H9 (cell line): ENCODE measurements at places on chromosomes 7 and 10. TPM values are rescaled to one million over a fixed set of nuclear protein-coding genes. Genes with fewer than 3 reads are reported as not detected.
A peak's percentile ranks its signal among the peaks of the same experiment; 100 is the strongest.

Gene H2AZ2
- 208 TPM in 2 replicates for total RNA-seq

Gene CADPS2
- 7.1 and 8.1 TPM in 2 replicates for total RNA-seq

Gene PITX3
- total RNA-seq, result not detected in 2 replicates

Gene KCP
- total RNA-seq, result 4.8 and 5.3 TPM in 2 replicates

Gene ZNF804B
- not detected in 2 replicates for total RNA-seq

Gene SEMA3C
- 1.4 and 1.6 TPM in 2 replicates for total RNA-seq

Gene LRRC18
- total RNA-seq, result not detected in 2 replicates

Gene PRR15
- total RNA-seq, result 15.1 and 15.5 TPM in 2 replicates

Gene WNT16
- not detected in 2 replicates for total RNA-seq

Gene SLC18A3
- not detected in 2 replicates for total RNA-seq

Gene OPALIN
- total RNA-seq, result not detected in 2 replicates

Gene ITGA8
- not detected in 2 replicates for total RNA-seq

Gene C10orf53
- not detected in 2 replicates for total RNA-seq

GRCh38 chr7:46024263-46024916, 103.3 kb upstream of the IGFBP3 start:
- H3K4me1 ChIP-seq, result no peaks in the 10 kb centered on the region
- no peak for DNase-seq
- H3K36me3 ChIP-seq, result no peaks in the 10 kb centered on the region
- no peaks in the 10 kb centered on the region for H3K27me3 ChIP-seq
- no peak overlapping the region for H3K4me3 ChIP-seq

- H3K27me3 ChIP-seq, result no peaks in the 10 kb centered on the region
- H3K36me3 ChIP-seq, result no peaks in the 10 kb centered on the region
- H3K4me3 ChIP-seq, result no peak overlapping the region
- no peak for DNase-seq
Observed at GRCh38 chr10:78285226-78285625, 251.6 kb downstream of the RPS24 start.

GRCh38 chr10:48520184-48520506, 84.7 kb downstream of the ARHGAP22 start:
- H3K36me3 ChIP-seq, result peaks cover 9% of the 10 kb centered on the region
- H3K27me3 ChIP-seq, result no peaks in the 10 kb centered on the region
- no peak overlapping the region for H3K4me3 ChIP-seq
- H3K27ac ChIP-seq, result no peak overlapping the region

GRCh38 chr7:78062214-78062613, 263.6 kb downstream of the PHTF2 start:
- H3K27me3 ChIP-seq, result no peaks in the 10 kb centered on the region
- H3K4me1 ChIP-seq, result no peaks in the 10 kb centered on the region
- no peak for DNase-seq
- no peak overlapping the region for H3K27ac ChIP-seq
- no peaks in the 10 kb centered on the region for H3K36me3 ChIP-seq
- no peak overlapping the region for H3K4me3 ChIP-seq

GRCh38 chr7:95004618-95005247, 97.3 kb downstream of the PPP1R9A start:
- DNase-seq, result no peak
- no peaks in the 10 kb centered on the region for H3K27me3 ChIP-seq
- H3K4me3 ChIP-seq, result no peak overlapping the region
- H3K27ac ChIP-seq, result no peak overlapping the region

DNA sequence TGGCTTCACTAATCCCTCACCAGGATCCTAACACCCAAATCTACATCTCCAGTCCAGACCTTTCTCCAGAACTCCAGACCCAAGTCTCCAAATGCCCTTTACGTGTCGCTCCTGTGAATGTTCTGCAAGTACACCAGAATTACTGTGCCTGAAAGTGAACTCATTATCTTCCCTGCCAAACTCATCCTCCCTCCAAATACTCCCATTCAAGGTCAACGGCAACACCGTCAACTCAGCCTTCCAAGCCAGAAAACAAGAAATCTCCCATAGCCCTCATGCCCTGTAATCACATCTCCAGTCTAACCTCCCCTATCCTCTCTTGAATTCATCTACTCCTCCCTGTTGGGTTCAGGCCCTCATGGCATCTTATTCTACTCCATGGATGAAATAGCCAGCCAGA, 12.3 kb downstream of the CREB3L2 start:
- peaks cover 14% of the 10 kb centered on the region; the same call in 1 of the 2 replicates for H3K4me1 ChIP-seq
- no peaks in the 10 kb centered on the region for H3K27me3 ChIP-seq
- peaks cover 6% of the 10 kb centered on the region for H3K36me3 ChIP-seq
- DNase-seq, result no peak
- H3K27ac ChIP-seq, result no peak overlapping the region

GRCh38 chr7:74289659-74290552, 699 bp downstream of the CLIP2 start:
- H3K4me3 ChIP-seq, result peak overlapping the region; percentile 76
- H3K4me1 ChIP-seq, result peaks cover 7% of the 10 kb centered on the region; the same call in 1 of the 2 replicates
- H3K36me3 ChIP-seq, result no peaks in the 10 kb centered on the region
- H3K27ac ChIP-seq, result no peak overlapping the region
- no peak for DNase-seq

DNA sequence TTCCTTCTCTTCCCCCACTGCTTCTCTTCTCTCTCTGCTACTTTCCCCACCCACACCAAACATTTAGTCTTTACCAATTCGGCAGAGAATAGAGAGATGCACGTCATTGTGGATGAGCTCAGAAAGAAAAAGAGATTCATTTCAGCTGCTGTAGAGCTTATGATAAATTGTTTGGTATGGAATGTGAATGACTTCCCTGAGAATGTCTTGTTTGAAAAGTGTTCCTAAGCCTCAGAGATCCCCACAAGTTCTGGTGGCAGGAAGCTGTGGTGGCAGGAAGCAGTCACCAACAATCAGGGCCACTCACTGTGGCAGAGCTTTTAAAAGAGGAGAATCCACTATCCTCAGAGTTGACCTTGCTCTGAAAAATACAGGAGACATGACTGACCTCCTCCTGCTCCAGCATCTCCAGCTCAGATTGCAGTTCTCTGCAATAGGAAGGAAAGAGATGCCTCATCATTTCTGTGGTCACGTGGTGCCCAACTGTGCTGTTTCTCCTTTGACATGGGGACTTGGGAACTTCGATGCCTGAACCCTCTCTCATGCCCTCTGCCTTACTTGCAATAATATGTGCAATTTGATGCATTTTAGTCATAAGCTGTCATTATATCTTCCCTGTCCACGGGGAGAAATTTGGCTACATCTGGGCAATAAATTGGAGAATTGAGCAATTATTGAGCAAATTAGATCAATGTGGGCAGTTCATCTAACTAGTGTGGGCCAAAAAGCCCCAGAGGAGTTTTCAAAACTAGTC, 76.5 kb downstream of the BMPER start:
- no peaks in the 10 kb centered on the region for H3K27me3 ChIP-seq
- DNase-seq, result no peak
- no peak overlapping the region for H3K4me3 ChIP-seq
- H3K36me3 ChIP-seq, result no peaks in the 10 kb centered on the region

GRCh38 chr10:13193637-13194036, 32.3 kb downstream of the MCM10 start:
- H3K27me3 ChIP-seq, result no peaks in the 10 kb centered on the region
- H3K27ac ChIP-seq, result no peak overlapping the region
- H3K4me1 ChIP-seq, result no peaks in the 10 kb centered on the region
- no peak for DNase-seq
- H3K36me3 ChIP-seq, result peaks cover 90% of the 10 kb centered on the region

GRCh38 chr10:110510086-110510485, 12.4 kb downstream of the DUSP5 start:
- DNase-seq, result no peak
- H3K4me3 ChIP-seq, result no peak overlapping the region
- H3K4me1 ChIP-seq, result no peaks in the 10 kb centered on the region
- H3K27ac ChIP-seq, result no peak overlapping the region
- H3K36me3 ChIP-seq, result peaks cover 27% of the 10 kb centered on the region

GRCh38 chr10:23897861-23898260, 311.1 kb upstream of the KIAA1217 start:
- no peak for DNase-seq
- H3K4me1 ChIP-seq, result no peaks in the 10 kb centered on the region
- H3K4me3 ChIP-seq, result no peak overlapping the region
- H3K27ac ChIP-seq, result no peak overlapping the region
- H3K36me3 ChIP-seq, result no peaks in the 10 kb centered on the region
- no peaks in the 10 kb centered on the region for H3K27me3 ChIP-seq

DNA sequence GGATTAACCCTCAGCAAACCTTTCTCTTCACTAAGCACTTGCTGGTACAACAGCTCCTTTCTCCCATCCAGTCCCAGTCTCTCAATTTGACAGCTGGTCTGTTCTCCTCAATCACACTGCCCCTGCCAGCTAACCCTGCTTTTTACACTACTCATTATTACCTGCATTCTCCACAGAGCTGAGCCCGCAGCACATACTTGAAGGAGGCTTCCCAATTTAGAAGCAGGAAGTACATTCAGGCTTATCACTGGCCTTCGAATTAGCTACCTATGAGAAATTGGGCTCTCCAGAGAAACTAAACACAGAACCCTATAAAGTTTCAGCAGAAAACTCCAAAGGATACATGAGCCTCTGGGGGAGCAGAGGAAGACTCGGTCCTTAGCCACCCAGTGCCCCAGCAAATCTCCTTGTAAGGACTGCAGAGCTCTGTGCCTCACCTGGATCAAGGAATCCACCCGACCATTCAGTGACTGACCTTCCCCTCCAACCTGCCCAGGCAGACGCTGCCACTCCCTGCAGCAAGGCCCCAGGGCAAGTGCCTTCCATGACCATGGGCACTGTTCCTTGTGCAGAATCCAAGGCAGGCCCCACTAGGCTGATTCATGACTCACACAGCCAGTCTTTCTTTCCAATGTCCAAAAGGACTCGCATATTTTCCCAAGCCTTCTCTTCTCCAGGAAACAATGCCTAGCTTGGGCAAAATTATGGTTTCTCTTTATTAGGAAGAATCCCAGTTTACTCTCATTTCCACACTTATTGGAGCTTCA, 68.0 kb downstream of the VOPP1 start:
- no peaks in the 10 kb centered on the region for H3K4me1 ChIP-seq
- H3K36me3 ChIP-seq, result peaks cover 3% of the 10 kb centered on the region; the same call in 2 of the 3 replicates
- H3K4me3 ChIP-seq, result no peak overlapping the region
- no peak overlapping the region for H3K27ac ChIP-seq
- no peak for DNase-seq

GRCh38 chr10:15123749-15124184, 26.6 kb downstream of the RPP38 start:
- DNase-seq, result no peak
- H3K4me3 ChIP-seq, result no peak overlapping the region
- peaks cover 29% of the 10 kb centered on the region for H3K36me3 ChIP-seq
- H3K4me1 ChIP-seq, result no peaks in the 10 kb centered on the region
- H3K27ac ChIP-seq, result no peak overlapping the region

GRCh38 chr7:18177815-18178660, 150.4 kb upstream of the PRPS1L1 start:
- no peak overlapping the region for H3K27ac ChIP-seq
- H3K4me1 ChIP-seq, result no peaks in the 10 kb centered on the region
- no peaks in the 10 kb centered on the region for H3K36me3 ChIP-seq
- H3K4me3 ChIP-seq, result no peak overlapping the region
- H3K27me3 ChIP-seq, result no peaks in the 10 kb centered on the region
- no peak for DNase-seq

GRCh38 chr10:99279626-99280111, 44.0 kb upstream of the HPSE2 start:
- H3K36me3 ChIP-seq, result 0 out of 2 replicates have a peak, but pooled peaks cover 6% of the 10 kb centered on the region
- no peak overlapping the region for H3K4me3 ChIP-seq
- no peak overlapping the region for H3K27ac ChIP-seq
